Activated naive CD4-positive, alpha-beta T cell treated with anti-CD3 and anti-CD28 coated beads, Interleukin-2, amount 50 U/mL, for 72 hours (primary cell): ENCODE measurements at places on chromosomes 3 and 15.

DNA sequence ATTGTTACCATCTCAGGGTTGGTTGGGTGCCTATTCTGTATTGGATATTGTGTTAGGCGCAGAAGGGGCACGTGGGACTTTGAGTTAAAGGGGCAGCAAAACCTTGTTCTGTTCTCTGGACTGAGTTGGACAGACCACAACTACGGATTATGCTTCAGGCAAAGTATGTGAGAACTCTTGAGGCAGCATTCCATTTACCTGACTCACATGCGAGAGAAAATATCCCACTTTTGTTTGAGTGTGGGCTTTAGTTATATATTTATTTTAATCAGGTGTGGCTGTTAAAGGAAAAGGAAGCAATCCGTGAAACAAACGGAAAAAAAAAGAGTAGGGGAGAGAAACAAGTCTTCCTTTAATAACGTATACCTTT lies 627 bp upstream of the PLS1 start:
- no peak for DNase-seq

- no peak for DNase-seq
Measured at GRCh38 chr15:89822026-89822425, 7.4 kb upstream of the ANPEP start.

- no peak for DNase-seq
Measured at GRCh38 chr3:177836671-177837070, 639.4 kb upstream of the TBL1XR1 start.

- DNase-seq: no peak
Measured at GRCh38 chr15:88657326-88658069, 18.7 kb downstream of the ISG20 start.

DNA sequence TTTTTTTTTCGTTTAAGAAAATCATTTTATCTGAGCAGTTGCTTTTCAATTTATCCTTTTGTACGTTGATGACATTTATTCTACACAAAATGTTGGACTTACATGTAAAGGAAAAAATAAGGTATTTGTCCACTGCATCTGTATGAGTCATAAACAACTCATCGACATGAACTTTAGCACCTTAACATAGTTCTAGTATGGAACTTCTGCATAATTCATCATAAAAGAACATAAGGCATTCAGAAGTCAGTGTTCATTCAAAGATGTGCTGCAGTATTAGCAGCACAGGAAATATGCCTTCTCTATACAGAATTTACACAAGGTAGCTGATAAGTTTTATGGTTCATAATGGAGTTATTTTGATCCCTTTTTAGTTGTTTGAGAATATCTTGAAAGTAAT lies 801.6 kb downstream of the CADM2 start:
- DNase-seq: no peak

DNA sequence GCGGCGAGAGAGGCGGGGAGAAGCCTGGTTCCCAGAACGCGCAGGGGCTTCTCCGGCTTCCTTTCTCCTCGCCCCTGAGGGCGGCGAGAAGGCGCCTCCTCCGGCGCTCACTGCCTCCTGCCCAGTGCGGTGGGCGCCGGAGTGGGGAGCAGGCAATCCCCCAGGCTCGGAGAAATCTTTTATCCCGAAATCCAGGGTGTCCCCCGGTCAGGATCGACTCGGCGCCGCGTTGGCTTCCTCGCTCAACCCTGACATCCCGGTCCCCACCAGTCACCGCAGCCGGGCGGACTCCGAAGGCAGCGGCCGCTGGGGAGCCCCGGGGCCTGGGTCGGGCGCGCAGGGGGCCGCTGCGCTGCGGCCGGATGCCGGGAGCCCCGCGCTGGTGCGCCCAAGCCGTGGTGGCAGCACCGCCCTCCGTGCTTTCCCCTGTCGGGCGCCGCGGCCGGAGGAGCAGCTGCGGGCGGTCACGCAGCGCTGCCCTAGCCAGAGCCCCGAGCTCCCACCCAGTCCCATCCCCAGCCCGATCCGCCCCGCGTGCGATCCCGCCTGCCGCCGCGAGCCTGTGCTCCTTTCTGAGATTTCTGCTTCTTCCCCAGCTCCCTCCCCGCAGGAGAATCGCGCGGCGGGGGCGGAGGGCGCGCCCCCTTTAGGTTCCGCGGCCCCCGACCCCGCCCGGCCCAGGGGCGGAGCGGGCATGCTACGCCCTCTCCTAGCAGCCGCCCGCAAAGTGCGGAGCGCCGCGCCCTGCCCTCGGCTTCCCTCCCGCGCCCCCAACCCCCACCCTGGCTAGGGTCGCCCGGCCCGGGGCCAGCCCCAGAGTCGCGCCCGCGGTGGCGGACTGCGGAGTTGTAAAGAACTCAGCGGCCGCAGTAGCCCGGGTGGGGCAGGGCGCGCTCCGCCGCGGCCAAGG lies 683 bp upstream of the CACNA2D3 start:
- DNase-seq: no peak

- DNase-seq: no peak
Measured at GRCh38 chr3:197430502-197430901, 125.3 kb downstream of the BDH1 start.

DNA sequence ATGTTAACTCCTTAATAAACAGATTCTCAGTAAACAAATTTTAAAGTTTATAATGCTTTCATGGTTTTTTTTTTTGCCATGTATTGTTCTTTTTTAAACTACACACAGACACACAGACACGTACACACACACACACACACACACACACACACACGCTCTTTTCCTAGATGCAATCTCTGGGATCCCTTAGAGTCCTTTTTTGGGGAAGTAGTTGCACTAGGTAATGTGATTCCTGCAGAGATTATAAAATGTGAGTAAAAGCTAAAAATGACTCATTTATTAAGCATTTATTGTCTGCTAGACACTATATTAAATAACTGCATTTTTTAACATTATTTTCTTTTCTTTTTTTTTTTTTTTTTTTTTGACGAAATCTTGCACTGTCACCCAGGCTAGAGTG lies 19.9 kb downstream of the NDUFB5 start:
- no peak for DNase-seq

DNA sequence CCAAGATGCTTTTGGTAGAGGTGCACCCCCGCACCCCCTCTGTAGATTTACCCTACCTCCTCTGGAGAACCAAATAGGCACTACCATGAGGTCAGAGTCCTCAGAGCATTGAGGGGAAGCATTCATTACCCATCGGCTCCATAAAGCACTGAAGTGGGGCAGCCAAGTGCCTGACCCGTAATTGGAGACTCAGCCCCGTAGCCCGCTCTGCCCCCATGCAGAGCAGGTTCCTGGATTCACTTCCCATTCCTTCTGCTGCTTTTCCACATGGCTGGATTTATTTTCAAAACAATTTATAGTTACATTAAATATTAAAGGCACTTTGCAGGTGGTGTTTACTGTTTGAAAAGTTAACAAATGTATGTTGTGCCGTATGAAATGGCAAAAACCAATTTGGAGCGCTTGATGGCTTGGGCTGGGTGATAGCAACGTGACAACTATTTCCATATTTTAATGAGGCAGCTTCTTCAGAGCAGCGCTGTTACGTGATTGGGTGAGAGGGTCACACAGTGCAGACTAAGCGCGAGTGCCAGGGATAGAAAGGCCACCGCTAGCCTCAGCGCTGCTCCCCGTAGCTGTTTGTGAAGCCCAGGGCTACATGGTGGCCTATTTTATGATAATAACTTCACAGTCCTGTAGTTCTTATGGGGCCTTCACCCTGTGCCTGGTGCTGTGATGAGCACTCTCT lies 373.8 kb upstream of the PROK2 start:
- no peak for DNase-seq

DNA sequence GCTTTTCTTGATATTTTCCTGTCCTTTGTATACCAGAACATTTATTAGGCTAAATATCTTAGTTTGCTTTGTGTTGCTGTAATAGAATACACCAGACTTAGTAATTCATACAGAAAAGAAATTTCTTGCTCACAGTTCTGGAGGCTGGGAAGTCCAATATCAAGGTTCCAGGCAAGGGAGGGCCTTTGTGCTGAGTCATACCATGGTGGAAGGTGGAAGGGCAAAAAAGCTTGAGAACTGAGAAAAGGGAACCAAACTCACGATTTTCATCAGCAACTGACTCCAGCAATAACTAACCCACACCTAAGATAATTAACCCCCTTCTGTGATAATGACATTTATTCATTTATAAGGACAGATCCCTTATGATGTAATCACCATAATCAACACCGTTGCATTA lies 496.9 kb upstream of the SUCLG2 start:
- no peak for DNase-seq

GRCh38 chr15:52287114-52287513 lies 8.5 kb downstream of the MYO5C start:
- DNase-seq: no peak

GRCh38 chr3:47010111-47010712 lies 30.7 kb downstream of the NBEAL2 start:
- no peak for DNase-seq

- no peak for DNase-seq
Measured at GRCh38 chr3:116199063-116199462, 246.2 kb downstream of the LSAMP start.

GRCh38 chr3:73955494-73956070 lies 330.8 kb upstream of the PDZRN3 start:
- no peak for DNase-seq

- no peak for DNase-seq
Measured at GRCh38 chr3:157045238-157045850, 114.6 kb downstream of the CCNL1 start.

GRCh38 chr3:188888321-188889053 lies 283.3 kb upstream of the TPRG1 start:
- DNase-seq: no peak

DNA sequence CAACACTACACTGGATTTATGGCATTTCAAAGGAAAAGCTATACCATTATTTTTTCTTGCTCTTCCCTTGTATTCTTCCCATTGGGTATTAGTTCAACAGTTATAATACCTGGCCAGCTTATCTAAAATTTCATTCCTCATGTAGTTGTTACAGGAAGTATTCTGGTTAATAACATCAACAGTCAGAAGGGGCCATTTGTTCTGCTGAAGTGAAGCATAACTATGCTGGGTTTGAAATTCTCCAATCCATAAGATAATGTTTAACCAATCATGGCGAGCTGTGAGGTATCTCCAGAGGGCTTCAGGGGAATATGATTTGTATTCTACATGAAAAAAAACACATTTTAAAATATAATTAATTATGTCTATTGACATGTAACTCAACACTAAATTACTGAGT lies 43.4 kb downstream of the SPG11 start:
- DNase-seq: no peak
